Panc1 (cell line): ENCODE measurements at places on chromosomes 7 and 10.

- DNase-seq: no peak
These were observed 1.4 kb downstream of the CPA1 start for GRCh38 chr7:130381468-130382312.

DNA sequence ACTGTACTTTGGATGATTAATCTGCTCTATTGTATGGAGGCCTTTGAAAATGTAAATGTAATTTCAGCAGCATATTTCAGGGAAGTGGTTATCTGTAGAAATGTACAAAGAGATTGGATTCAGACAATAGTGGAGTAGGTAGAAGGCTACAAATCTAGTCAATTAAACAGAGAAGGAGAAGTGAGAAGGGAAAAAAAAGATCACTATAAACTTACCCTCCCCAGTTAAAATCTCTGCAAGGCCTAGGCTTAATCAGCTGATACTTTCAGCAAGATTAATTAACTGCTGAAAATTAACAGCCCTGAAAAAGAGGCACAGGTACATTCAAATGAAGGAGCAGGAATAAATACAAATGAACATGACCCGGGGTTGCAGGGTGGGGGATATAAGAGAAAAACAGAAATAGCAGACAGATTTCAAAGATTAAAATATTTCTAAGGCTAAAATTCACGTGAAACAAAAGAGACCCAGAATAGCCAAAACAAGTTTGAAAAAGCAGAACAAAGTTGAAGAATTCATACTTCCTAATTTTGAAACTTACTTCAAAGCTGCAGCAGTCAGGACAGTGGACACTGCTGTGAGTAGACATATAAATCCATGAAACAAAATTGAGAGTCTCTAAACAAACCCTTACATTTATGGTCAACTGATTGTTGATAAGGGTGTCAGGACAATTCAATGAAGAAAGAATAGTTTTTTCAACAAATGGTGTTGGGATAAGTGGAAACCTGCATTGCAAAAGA is 96.0 kb downstream of the NRCAM start:
- DNase-seq: no peak

- DNase-seq: no peak
These were observed 314.0 kb downstream of the DNAJB6 start for GRCh38 chr7:157650801-157651200.

DNA sequence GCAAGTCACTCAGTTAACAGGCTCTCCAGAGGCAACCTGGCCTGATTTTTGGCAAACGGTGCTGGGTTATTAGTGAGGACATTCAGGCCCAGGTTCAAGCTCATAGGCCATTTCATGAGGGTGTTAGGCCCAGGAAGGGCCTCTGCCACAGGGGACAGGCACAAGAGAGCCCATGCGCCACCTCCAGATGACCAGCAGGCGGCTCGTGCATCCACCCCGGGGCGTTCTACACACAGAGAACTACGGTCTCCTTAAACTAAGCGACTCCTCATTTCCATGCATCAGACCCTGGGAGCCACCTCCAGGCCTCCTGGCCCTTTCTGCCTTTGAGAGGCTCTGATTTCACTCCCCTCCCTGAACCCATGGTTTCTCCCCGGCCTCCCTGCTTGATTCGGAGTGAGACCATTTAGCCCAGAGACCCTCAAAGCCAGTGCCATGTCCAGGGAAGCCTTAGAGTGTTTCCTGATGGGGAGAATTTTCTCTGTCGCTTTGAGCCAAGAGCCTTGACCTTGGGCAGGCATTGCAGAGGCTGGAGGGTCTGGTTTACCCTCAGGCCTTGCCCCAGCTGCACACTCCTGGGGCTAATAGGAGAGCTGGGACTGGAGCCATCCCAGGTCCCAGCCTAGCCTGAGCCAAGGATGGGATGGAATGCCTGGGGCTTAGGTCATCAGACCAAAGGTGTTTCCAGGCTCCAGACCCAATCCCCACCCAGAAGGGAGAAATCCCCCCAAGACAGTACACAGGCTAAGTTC is 188.0 kb downstream of the GRID1 start:
- DNase-seq: no peak

DNA sequence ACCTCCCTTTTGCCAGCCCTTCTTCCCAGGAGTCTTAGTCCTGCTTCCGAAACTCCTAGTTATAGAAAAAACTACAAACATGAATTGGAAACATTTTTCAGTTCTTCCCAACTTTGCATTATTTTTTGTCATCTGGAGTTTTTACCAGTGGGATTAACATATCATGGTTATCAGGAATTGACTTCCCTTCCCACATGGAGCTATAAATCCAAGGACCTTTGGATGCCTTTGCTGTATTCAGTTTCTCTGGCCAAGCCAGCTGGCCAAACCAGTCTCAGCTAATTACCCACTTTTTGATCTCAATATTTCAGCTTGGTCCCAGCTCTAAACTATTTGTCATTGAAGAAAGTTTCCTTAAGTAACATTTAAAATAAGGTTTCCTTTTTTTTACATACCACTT is 570.6 kb downstream of the SORCS1 start:
- DNase-seq: no peak

GRCh38 chr7:126228356-126229061 is 1024.2 kb downstream of the GRM8 start:
- no peak for DNase-seq

DNA sequence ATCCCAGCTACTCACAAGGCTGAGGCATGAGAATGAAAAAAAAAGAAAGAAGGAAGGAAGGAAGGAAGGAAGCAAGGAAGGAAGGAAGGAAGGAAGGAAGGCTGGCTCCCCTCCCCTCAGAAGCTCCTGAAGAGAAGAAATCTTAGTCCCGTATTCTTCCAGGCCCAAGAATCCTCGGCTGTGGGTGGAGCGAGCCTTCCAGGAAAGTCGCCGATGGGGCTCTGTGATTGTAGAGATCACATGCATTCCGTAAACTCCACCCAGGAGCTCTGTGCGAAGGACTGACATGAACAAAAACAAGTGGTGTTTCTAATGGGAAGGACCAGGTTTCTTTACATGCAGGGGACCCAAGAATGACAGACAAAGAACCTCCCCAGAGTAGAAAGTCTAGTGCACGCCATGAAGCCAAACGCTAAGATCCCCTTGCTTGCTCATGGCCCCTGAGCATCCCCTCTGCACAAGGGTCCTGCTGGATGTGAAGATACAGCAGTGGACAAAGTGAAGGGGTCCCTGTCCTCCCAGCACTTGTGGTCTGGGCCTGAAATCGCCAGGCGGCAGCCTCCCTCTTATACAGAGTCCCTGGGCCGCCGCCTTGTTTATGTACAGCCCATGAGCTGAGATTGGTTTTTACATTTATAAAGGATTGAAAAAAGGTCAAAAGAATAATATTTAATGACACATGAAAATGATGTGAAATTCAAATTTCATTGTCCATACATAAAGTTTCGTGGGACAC is 25.2 kb downstream of the CNPY1 start:
- no peak for DNase-seq

DNA sequence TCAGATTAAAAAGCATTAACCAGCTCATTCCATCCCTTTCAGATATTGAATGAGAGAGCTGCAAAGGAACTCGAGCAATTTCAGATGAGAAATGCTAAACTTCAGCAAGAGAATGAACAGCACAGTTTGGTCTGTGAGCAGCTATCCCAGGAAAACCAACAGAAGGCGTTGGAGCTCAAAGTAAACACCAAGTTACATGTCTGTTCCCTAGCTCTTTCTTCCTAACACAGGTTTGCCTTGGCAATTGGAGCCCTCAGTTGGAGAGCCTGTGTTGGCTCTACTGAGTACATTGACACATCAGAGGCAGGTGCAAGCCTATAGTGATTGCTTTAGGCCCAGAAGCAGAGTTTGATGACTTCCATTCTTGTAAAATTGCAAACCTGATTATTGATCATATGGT is 14.7 kb downstream of the CFAP58 start:
- no peak for DNase-seq

DNA sequence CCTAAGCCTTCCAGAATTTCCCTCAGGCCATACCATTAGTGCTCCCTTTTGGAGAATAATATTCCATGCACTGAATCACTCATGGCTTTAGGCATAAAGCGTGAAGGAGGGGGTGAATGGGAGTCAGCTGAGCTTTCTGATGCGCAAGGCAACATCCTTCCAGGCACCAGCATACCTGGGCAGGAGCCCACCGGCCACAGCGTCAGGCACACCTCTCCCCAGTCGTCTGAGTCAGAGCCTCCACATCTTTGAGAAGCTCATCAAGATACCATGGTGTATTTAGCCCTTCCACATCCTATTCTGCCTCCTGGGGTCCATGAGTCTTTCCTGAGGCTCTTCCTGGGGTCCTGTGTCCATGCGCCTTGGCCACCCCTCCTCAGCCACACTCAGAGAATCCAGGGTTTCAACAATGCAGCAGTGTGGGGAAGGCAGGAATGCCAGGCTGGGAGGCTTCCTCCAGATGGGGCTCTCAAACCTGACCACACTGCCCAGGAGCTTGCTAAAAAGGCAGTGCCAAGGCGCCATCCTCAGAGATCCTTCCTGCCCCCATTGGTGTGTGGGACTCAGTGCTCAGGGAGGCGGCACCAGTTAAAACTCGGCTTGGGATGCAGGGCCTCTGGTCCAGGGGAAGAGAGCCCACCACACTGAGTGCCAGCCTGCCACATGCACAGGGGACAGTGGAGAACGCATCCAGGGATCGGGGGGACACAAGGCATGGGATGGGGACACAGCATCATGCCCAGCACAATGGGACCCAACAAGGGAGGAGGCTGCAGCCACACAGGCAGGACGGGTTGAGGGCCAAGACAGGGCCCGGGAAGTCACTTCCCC is 31.6 kb downstream of the RASGEF1A start:
- DNase-seq: no peak

GRCh38 chr7:147436718-147437117 is 1153.8 kb upstream of the C7orf33 start:
- DNase-seq: no peak

GRCh38 chr10:33723181-33723580 is 388.7 kb upstream of the NRP1 start:
- no peak for DNase-seq

GRCh38 chr7:45451342-45452035 is 122.7 kb upstream of the ADCY1 start:
- DNase-seq: no peak

DNA sequence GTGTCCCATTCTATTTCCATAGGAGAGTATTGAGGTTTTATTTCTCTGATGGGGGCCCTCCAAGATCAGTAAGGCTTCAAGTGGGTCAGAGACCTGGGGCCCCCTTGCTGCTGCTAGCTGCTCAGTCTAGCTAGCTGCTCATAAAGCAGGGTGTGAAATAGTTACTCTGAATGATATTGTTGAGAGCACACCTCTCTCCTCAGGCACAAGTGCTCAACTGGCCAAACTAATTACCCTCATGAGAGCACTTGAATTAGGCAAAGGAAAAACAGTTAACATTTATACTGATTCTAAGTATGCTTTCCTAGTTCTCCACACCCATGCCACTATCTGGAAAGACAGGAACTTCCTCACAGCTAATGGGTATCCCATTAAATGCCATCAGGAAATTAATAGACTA is 5.4 kb upstream of the SFTPA1 start:
- DNase-seq: no peak

DNA sequence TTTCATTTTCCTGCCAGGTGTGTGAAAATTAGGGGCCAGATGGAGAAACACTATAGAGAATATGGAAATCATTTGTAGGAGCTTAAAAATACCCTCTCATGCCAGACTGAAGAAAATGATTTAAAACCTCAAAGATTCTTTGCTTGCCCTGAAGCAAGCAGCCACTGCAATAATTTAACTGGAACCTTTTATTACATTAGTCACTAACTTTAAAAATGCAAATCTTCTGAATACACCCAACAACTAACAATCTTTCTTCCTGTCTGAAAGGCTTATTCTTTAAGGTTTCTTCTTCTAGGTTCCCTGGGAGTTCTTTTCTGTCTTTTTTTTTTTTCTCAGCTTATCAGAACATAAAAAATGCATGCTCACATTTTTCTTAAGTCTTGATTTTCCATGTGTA is 238.5 kb upstream of the KMT2E start:
- no peak for DNase-seq

DNA sequence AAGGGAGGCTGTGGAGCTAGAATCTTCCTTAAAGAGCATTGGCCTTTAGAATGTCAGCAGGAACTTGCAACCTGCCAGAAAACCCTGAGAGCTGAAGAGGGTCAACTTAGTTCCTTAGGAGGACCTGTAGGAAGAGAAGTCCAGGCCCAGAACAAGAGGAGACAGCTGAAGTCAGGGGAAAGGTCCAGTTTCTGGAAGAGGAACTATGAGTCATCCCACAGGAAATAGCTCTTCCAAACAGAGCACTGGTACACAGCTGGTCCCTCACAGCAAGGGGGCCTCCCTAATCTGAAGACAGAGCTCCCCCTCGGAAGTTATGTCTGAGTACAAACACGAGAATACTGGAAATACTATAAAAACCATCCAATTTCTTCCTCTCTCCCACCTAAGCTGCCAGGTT is 98.9 kb downstream of the HERPUD2 start:
- no peak for DNase-seq

DNA sequence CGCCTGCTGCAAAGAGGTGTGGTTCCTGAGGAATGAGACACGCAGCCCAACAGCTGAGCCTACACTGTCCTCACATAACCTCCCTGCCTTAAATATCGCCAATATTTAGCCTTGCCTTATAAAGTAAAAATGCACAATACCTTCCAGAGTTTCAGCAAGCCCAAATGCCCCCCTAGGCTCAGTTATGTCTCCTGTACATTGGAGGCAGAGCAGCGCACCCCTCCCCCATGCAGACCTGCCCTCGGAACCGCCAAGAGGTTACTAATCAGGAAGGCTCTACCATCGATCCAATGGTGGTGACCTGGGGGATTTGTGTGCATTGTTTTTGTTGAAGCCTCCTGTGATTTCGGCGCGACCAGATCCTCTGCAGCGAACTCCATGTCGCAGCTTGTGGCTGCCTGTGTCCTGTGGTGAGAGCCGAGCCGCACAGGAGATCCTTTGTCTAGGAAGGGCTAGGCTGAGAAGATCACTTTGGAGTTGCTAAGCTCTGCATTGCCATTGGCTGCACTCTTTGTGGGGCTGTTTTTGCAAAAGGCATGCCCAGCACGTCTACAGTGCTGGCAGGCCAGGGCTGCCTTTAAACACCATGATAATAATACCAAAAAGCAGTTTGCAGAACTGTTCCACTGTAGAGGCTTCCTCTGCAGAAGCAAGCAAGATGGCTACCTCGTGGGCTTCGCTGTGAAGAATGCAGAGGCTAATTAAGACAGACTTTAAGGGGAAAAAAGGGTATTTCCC is 40.1 kb downstream of the TET1 start:
- DNase-seq: peak; percentile 20

DNA sequence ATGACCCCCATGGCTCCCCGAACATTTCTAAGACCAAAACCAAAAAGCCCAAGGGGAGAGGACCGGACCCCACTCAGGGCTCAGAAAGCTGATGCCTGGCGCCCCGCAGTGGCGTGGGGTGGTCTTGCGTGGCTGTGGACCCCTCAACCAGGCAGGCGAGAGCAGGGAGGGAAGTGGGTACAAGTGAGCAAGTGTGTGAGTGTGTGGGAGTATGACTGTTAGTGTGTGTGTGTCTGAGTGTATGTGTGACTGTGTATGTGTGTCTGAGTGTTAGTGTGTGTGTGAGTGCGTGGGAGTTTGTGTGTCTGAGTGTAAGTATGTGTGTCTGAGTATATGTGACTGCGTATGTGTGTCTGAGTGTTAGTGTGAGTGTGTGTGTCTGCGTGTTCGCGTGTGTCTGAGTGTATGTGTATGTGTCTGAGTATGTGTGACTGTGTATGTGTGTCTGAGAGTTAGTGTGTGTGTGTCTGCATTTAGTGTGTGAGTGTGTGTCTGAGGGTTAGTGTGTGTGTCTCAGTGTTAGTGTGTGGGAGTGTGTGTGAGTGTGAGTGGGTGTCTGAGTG is 34.0 kb upstream of the INSIG1 start:
- no peak for DNase-seq
